ENCODE measurements at places on chromosomes 12 and 14. TPM values are rescaled to one million over a fixed set of nuclear protein-coding genes. Genes with fewer than 3 reads are reported as not detected.

The AKAP5 gene
- 1.4 TPM for total RNA-seq

The GSC gene
- not detected for total RNA-seq

The ADCY4 gene
- total RNA-seq = 2.1 TPM

The CCDC197 gene
- 0.20 TPM for total RNA-seq

The IGFBP6 gene
- 3.6 TPM for total RNA-seq

The DHRS2 gene
- 1.1 TPM for total RNA-seq

The SERPINA12 gene
- total RNA-seq = not detected

The ABCC9 gene
- not detected for total RNA-seq

The CCDC85C gene
- total RNA-seq = 5.1 TPM

The MOK gene
- 4.4 TPM for total RNA-seq

The RGS6 gene
- total RNA-seq = 0.64 TPM

The C3AR1 gene
- total RNA-seq = 0.54 TPM

The CNTN1 gene
- total RNA-seq = not detected

The PTPRB gene
- not detected for total RNA-seq

The DBX2 gene
- not detected for total RNA-seq

The FBXO34 gene
- 26.7 TPM for total RNA-seq

The PAWR gene
- total RNA-seq = 12.0 TPM

The BMAL2 gene
- total RNA-seq = 7.4 TPM

The WNK1 gene
- total RNA-seq = 110 TPM

The CAPZA3 gene
- total RNA-seq = not detected

The RNASE7 gene
- total RNA-seq = not detected

The OR6C2 gene
- not detected for total RNA-seq

The CFAP54 gene
- 0.30 TPM for total RNA-seq

The DLGAP5 gene
- total RNA-seq = 90.2 TPM

The PDE3A gene
- not detected for total RNA-seq

The SIX1 gene
- total RNA-seq = not detected

The KRT79 gene
- 0.25 TPM for total RNA-seq

The SLC5A8 gene
- total RNA-seq = not detected

Data from activated naive CD4-positive, alpha-beta T cell treated with anti-CD3 and anti-CD28 coated beads, Interleukin-2, amount 50 U/mL, for 72 hours (primary cell).